ENCODE measurements at places on chromosomes 1 and 21.

DNA sequence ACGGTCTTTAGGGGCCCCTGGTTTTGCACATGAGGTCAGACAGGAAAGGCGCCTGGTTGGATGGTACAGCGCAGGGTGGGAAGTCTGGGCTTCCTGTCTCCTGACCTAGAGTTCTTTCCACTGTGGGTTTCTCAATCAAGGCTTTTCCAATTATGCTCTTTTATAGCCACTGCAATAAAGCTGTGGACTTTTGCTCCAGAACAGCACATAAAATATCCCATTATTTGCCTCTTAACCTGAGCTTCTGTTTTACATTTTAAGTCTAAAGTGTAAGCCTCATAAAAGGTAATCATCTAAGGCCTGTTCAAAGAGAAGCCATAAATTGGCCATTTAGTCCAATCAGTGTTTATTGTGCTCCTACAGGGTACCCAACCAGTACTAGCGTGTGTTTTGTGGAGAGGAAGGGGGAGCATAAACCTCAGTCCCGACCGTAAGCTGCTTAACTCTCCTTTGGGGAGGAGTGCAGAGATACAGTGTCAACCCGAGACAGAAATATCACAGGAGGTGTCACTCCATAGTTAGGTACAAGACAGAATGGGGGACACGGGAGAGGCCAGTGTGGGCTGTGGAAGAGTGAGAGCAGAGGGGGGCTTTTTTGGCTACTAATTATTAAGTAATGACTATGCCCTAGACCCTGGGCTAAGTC lies 270.0 kb downstream of the TRABD2B start:
- DNase-seq = no peak

DNA sequence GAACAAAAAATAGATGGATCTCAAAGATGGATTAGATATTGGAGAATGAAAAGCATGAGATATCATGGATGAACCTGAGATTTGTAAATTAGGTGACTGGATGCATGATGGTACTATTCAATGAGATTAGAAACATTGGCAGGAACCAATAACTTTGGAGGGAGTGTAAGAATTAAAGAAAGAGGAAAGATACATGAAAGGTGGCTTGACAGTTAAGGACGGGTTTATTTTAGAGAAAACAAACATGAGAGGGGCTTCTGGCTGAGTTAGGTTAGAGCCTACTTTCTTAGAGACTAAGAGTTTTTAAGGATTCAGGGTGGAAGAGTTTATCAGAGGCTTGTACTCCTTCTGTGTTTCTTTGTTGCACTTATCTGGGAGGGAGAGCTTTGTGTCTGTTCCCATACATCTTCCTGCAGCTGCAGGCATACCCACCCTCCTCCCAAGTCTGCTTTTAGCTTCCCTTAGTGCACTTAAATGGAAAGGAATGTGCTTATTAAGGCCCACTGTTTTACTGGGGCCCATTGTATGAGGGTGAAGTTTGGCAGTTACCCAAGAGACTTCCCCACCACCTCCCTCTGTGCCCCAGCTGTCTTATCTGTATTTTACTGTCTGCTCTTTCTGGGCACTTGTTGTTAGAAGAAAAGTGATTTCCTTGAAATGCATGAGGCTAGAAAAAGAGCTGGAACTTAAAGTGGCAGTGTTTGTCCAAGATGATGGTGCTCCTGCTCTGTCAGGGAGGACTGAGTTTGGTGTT lies 26.1 kb upstream of the CR2 start:
- no peak for DNase-seq

GRCh38 chr1:180366371-180367068 lies 135.9 kb downstream of the ACBD6 start:
- DNase-seq = no peak

- DNase-seq = no peak
Observed at GRCh38 chr1:185439727-185440415, 122.8 kb upstream of the IVNS1ABP start.

GRCh38 chr21:34693192-34693810 lies 24.5 kb downstream of the CLIC6 start:
- peak; percentile 43 for DNase-seq

DNA sequence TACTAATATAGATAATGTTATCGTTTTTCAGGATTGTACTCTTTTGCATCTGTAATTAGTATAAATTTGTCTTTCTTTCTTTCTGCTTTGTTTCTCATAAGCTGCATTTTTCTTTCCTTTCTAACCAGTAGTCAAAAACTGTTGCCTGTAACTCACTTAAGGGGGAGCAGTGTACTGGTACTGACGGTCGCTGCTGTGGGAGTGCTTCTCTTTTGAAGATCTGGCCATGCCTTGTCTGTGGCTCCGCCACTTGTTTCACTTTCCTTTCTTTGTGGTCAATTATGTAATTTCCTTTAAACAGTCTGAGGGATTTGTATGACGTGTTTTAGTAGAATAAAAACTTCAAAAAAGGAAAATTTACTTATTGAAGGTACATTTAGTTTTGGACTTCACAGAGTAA lies 37.0 kb downstream of the MIA3 start:
- no peak for DNase-seq

GRCh38 chr1:156083800-156084790 lies 1.8 kb upstream of the MEX3A start:
- DNase-seq = no peak

- no peak for DNase-seq
Observed at GRCh38 chr1:168966636-168967035, 139.9 kb upstream of the ATP1B1 start.

DNA sequence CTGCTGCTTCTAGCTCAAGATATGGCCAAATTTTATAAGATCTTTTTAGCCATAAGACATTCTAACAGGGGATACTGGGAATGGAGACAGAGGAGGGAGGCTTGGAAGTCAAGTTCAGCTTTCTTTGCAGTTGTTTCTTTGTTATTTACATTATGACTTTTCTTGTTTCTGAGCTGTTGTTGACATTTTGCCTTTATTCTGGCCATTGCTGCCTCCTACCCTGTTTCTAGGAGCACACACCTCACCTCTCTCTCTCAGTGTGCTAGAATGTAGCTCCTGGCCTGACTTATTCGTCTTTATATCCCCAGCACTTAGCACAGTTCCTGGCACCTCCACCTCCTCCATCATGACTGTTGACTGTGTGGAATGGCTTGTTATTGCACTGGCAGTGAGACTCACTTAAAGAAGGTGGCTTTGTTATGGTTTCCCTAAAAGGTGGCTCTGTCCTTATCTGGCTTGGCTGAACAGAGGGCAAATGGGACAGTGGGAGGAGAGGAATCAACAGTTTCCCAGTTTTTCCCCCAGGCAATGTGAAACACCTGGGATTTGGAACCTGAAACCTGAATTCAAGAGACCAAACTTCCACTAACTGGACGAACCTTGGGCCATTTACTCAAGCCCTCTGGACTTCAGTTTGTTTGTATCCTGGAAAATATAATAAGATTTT lies 76.1 kb upstream of the PPP2R5A start:
- no peak for DNase-seq

DNA sequence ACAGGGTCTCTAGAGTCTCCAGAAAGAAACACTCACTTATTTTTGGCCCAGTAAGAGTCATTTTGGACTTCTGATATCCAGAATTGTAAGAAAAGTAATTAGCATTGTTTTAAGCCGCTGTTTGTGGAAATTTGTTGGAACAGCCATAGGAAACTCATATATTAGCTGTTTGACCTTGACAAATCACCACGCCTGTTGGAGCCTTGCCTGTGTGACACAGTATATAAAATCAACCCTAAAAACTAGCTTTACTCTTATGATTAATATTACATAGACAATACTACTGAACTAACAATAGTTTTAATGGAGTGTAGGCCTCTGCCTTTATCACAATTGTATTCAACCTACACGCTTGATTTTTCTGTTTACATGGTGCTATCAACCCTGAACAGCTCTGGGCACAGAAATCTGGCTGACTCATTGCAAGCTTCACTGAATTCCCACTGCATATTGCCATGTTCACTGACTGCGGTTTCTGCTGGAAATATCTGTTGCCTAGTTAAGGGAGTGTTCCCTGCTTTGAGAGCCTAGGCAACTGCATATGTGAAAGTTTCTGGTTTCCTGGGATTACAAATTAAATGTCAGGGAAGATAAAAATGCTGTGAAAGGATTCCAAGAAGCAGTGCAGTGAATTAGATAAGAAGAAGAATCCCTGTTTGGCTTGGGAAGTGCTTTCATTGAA lies 419.5 kb upstream of the DEPDC1 start:
- DNase-seq = no peak

DNA sequence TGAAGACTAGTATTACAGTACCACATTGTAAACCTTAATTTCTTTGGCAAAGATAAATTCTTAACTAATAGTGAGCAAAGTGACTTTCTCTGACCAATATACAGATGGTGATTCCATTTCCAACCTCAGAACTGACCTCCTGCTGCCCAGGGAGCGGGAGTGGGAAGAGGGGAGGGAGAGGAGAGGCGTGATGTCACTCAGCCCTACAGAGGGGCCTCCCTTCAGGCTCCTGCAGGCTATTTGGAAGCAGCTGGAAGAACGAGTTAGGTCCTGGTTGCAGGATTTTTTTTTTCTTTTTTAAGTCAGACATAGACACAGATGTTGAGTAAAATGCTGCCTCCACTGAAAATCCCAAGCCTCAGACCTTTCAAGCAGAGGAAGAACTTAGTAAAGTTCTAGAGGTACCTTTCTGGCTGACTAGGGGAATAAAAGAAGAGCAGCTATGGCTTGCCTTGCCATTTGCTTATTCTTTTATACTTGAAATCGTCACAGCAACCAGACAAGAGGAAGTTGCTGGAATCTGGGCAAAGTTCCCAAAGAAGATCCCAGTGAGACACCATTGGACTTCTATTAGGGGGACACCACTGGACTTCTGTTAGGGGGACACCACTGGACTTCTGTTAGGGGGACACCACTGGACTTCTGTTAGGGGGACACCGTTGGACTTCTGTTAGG lies 54.5 kb downstream of the EXO1 start:
- no peak for DNase-seq

- peak; percentile 23 for DNase-seq
Observed at GRCh38 chr1:220527908-220528678, at the start of gene MARK1. TSS of gene MARK1 (plus strand) at chr1:220528136. CDS start at chr1:220528823, 687 bp downstream.

DNA sequence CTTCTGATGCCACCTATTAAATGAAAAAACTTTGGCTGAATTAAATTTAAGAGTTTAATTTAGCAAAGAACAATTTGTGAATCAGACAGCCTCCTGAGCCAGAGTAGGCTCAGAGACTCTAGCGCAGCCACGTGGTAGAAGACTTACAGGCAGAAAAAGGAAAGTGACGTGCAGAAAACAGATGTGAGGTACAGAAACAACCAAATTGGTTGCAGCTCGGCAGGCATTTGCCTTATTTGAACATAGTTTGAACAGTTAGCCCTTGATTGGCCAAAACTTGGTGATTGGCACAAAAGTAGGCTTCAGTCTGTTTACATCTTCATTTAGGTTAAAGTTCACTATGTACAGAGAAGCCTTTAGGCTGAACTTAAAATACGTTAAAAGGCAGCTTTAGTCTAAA lies 22.9 kb downstream of the TCP10L start:
- no peak for DNase-seq

GRCh38 chr1:50631161-50631560 lies 207.9 kb upstream of the DMRTA2 start:
- DNase-seq = no peak

GRCh38 chr21:27190601-27191000 lies 223.7 kb upstream of the ADAMTS5 start:
- no peak for DNase-seq

All from NCI-H1417 (cell line).